ENCODE measurements at places on chromosomes 5 and 9. TPM values are rescaled to one million over a fixed set of nuclear protein-coding genes. Genes with fewer than 3 reads are reported as not detected.

Gene TIMD4
- not detected for total RNA-seq

Gene ST8SIA4
- 0.26 TPM for total RNA-seq

Gene PCDHA9
- total RNA-seq, result 0.26 TPM

Gene MYOT
- not detected for total RNA-seq

Gene IRX4
- total RNA-seq, result not detected

Gene SPATA31E1
- total RNA-seq, result not detected

Gene PDE6A
- under 0.01 TPM for total RNA-seq

Gene C5orf52
- total RNA-seq, result not detected

Gene ACOT12
- 2.0 TPM for total RNA-seq

Gene UTP15
- 20.8 TPM for total RNA-seq

Gene TAF11L10
- not detected for total RNA-seq

Gene PCDHA13
- under 0.01 TPM for total RNA-seq

Gene ECSCR
- not detected for total RNA-seq

Gene ABO
- total RNA-seq, result not detected

Gene SLC6A18
- not detected for total RNA-seq

Gene TRIM7
- total RNA-seq, result 2.3 TPM

Gene PCDHGB2
- 4.6 TPM for total RNA-seq

Gene ISOC1
- 21.1 TPM for total RNA-seq

Gene CENPP
- total RNA-seq, result 1.0 TPM

Gene F2RL2
- total RNA-seq, result 13.1 TPM

Gene PITX1
- total RNA-seq, result 3.1 TPM

Gene HACD4
- total RNA-seq, result 12.3 TPM

Gene TBC1D13
- 7.4 TPM for total RNA-seq

Gene ANKRD31
- 0.26 TPM for total RNA-seq

Gene CRB2
- total RNA-seq, result not detected

Gene DMRT1
- total RNA-seq, result not detected

Gene SLC6A3
- total RNA-seq, result not detected

Gene LAMC3
- total RNA-seq, result under 0.01 TPM

Gene SETX
- 78.3 TPM for total RNA-seq

Gene EQTN
- total RNA-seq, result not detected

Gene GMCL2
- under 0.01 TPM for total RNA-seq

Gene SLC12A2
- total RNA-seq, result 19.0 TPM

Gene URM1
- total RNA-seq, result 28.6 TPM

Gene SPINK1
- total RNA-seq, result not detected

Gene RNF208
- total RNA-seq, result 0.33 TPM

Gene CDC23
- 26.8 TPM for total RNA-seq

Gene LECT2
- total RNA-seq, result not detected

Gene PLCXD3
- 1.3 TPM for total RNA-seq

Gene SLC45A2
- total RNA-seq, result under 0.01 TPM

Gene CDK9
- 54.8 TPM for total RNA-seq

Gene KCNV2
- not detected for total RNA-seq

Gene NR3C1
- 101 TPM for total RNA-seq

Gene TMEM215
- total RNA-seq, result not detected

Gene INSL4
- not detected for total RNA-seq

Gene GRM6
- not detected for total RNA-seq

All from fibroblast of lung (primary cell).